MV-4-11 (cell line): ENCODE measurements at places on chromosomes 3 and 15.

GRCh38 chr3:124965413-124965812, 30.9 kb upstream of the MUC13 start:
- peak; percentile 17 for DNase-seq

GRCh38 chr3:133927540-133928066, 31.9 kb upstream of the RAB6B start:
- DNase-seq = no peak

GRCh38 chr3:32104492-32104891, 1.9 kb upstream of the GPD1L start:
- DNase-seq = no peak

DNA sequence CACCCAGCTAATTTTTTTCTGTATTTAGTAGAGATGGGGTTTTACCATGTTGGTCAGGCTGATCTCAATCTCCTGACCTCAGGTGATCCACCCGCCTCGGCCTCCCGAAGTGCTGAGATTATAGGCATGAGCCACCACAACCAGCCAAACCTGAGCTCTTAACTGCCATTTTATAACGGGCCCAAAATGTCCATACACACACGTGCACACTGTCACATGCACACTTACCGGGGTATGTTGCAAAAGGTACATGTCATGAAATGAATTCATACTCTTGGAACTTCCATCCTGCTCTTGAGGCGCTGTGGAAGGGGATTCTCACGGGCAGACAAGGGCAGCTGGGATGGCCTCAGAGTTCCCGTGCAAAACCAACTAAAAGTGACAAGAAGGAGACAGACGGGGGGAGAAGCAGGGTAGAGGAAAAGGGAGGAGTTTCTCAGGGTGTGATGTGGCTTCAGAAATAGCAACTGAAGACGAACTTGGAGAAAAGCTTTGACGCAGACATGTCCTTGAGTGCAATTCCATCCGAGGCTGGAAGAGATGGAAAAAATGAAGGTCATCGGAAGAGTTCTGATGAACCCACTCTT, 110.9 kb downstream of the BDH1 start:
- DNase-seq = no peak

- DNase-seq = no peak
These were observed 24.9 kb upstream of the FAH start for GRCh38 chr15:80127911-80128310.

DNA sequence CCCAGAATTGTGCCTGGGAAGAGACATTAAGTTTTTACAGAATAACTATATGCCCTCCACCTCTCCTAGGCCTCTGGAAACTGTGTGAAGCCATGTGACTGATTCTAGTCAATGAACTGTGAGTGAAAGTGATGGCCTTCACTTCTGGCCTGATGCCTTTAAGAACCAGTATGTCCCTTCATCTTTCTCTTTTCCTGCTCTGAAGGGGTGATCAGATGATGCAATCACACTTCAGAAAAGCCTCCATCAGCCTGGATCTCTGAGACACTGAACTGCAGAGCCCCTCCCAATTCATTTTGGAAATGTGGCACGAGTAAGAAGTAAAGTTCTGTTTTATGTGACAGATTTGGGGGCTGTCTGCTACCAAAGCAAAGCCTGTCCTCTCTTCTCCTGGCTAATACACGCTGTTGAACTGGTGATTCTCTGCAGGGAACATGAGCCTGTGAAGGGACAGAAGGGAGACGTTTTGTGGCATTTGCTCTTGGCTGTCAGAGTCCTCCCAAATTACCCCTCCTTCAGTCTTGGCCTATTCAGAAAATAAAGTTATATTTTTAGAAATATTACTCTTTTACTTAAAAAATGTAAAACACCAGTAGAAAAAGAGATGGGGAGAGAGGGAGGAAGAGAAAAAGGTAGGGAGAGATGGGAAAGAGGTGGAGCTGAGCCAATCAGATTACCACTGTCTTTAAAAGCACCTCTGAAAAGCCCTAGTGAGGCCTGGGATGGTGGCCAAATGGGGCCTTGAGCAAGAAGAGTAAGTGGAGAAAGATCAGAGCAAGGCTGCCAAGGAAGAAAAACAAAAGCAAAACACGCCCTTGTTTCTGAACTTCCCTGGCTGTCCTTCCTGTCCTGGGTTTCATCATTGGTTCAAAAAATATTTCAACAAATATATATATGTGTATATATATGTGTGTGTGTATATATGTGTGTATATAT, 40.9 kb upstream of the RYK start:
- no peak for DNase-seq
